ENCODE measurements at places on chromosomes 12 and 14.

- no peak for DNase-seq
These were observed 24.8 kb downstream of the ALDH2 start for GRCh38 chr12:111791507-111791906.

- no peak for DNase-seq
These were observed 261.7 kb upstream of the CRY1 start for GRCh38 chr12:107355004-107355565.

DNA sequence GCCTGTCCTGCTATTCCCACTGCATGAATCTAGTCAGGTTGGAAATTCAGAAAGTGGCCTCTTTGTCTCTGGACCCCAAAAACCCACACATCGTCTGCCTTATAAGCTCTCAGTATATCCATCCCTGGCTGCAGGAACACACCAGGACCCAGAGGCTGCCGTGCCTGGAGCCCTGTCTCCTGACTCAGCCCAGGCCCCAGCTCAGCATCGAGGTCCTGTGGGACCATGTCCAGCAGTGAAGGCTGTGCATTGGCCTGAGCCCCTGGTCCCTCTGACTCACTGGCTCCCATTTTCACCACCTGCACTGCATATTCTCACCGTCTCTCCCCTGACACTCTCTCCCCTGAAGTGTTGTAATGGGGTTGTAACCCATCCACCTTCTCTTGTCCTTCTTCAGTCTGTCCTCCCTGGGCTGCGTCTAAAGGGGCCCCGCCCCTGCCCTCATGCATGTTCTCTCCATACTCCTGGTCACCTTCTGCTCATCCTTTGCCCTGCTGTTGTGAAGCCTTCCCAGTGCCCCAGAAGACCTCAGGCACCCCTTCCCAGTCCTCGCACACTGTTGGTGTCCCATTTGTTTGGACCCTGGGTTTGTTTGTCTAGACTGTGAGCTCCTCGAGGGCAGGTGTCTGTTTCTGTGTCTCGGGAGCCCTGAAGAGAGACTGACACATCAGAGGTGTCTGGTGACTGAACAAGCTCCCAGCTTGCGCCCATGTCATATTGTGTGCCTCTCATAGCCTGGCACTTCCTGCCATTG is 43.8 kb downstream of the EVL start:
- DNase-seq: no peak

- no peak for DNase-seq
These were observed 63.7 kb downstream of the SH2B3 start for GRCh38 chr12:111469401-111469800.

DNA sequence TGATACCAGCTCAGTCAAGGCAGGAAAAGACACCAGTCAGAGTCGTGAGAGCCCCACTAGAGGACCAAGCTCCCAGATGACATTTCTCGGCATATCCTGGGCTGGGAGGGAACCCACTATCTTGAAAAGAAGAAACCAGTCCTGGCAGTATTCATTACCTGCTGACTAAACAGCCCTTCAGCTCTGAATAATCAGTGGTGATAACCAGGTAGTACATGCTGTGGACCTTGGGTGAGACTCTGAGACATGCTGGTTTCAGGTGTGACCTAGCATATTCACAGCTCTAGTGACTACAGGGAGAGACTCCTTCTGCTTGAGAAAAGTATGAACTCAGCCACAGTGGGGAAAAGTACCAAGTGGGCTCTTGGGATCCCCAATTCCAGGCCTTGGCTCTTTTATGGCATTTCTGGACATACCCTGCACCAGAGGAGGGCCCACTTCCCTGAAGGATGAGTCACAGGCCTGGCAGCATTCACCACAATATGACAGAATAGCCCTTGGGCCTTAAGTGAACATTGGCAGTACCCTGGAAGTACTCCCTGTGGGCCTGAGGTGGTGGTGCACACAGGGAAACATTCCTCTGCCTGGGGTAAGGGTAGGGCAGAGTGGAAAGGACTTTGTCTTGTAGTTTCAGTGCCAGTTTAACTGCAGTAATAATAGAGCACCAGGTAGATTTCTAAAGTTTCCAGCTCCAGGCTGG is 82.6 kb upstream of the SLC38A4 start:
- no peak for DNase-seq

DNA sequence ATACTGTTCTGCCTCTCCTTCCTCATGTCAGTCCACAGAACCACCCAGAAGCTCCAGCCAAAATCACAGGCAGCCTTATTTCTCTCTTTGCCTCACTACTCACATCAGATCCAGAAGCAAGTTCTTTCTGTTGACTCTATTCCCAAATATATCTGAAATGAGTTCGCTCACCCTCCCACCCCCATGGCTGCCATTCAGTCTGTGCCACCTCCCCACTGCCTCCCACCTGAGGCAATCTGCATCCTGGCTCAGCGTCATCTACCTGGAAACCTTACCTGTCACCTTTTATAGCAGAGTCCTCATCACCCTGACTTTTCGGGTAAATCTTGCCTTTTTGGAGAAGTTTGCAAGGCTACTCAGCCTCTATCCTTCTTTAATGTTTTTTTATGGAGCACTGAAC is 501.8 kb downstream of the BCL11B start:
- no peak for DNase-seq

DNA sequence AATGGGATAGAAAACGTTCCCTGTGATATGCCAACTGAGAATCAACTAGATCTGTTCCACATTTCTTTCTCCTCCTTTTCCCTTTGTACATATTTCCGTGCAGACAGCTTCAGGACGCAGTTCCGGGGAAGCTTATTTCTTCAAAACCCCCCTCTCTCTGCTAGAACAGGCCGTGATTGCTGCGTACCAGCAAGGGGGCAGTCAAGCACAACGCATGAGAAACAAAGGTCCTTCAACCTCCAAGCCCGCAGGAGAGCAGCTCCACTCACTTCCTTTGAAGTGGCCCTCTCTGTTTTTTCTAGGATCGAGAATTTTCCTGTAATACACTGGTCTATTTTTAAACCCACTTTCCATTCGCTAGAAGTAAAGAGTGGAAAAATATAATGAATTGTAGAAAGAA is 80.8 kb downstream of the ZNF664 start:
- no peak for DNase-seq

DNA sequence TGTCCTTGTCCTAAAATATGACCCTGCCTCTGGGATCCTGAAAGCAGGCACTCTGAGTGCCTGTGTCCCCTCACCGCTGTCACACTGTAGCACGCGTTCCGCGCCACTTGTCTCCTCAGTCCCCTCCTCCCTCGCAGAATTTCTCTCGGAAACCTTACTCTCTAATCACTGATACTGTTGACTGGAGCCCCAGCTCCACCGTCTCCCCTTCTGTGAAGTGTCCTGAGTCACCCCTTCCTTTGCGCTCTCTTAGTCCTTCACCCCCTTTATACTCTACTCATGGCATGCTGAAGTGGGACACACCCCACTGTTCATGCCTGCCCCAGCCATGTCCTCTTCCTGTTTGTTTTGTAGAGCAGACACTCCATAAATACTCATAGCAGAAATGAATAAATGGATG is 104.7 kb downstream of the ZNF664 start:
- DNase-seq: no peak

GRCh38 chr14:70317969-70318634 is 41.4 kb downstream of the COX16 start:
- DNase-seq: no peak

- no peak for DNase-seq
These were observed 19.6 kb upstream of the HDAC7 start for GRCh38 chr12:47839214-47839876.

DNA sequence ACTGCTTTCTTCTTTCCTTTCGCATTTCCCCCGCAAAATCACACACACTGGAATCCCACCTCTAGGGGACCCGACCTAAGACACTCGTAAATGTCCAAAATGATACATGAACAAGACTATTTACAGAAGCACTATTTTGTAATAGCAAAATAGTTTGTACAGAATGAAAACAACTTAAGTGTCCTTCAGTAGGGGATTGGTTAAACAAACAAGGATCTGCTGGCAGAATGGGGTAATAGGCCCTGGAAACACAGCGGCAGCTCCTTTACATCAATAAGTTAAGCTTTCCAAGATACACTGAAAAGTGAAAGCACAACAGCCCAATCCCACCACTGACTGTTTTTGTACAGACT is 48.8 kb downstream of the LTBP2 start:
- DNase-seq: no peak

DNA sequence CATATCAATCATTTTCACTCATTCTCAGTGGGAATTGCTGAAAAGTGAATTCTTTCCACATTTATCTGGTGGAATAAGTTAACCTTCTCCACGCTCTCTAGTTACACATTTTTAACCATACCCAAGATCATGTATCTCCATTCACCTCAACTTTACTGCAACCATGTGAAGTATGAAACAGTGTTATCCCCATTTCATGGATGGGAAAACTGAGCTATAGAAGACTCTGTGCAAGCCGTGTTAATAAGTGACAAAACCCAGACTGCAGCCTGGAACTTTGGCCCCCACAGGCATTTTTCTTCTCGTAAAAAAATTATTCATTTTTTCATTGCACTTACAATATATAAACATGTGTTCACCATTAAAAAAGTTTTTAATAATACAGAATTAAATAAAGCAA is 82.4 kb upstream of the CCND2 start:
- no peak for DNase-seq

DNA sequence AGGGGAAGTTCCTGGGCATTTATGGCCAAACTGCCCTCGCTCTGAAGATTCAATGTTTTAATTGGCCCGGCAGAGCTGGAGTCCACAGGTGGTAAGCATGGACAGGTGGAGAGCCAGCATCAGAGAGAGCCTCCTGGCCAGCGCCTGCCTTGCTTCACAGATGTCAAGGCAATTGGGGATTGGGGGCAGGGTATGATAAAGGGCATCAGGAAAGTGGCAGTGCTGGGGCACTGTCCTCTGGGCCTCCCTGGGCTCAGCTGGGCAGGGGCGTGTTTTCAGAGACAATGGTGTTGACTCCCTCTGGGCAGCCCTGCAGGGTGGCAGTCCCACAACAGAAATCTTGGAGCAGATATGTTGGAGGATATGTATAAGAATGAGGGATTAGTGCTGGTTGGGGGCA is 237.3 kb downstream of the CACNA1C start:
- DNase-seq: no peak

- no peak for DNase-seq
These were observed 553 bp downstream of the TRIM9 start for GRCh38 chr14:51094282-51094821.
